Right cardiac atrium (tissue), 5 donors: ENCODE measurements at places on chromosomes 2 and 18. TPM values are rescaled to one million over a fixed set of nuclear protein-coding genes. Genes with fewer than 3 reads are reported as not detected.

DNA sequence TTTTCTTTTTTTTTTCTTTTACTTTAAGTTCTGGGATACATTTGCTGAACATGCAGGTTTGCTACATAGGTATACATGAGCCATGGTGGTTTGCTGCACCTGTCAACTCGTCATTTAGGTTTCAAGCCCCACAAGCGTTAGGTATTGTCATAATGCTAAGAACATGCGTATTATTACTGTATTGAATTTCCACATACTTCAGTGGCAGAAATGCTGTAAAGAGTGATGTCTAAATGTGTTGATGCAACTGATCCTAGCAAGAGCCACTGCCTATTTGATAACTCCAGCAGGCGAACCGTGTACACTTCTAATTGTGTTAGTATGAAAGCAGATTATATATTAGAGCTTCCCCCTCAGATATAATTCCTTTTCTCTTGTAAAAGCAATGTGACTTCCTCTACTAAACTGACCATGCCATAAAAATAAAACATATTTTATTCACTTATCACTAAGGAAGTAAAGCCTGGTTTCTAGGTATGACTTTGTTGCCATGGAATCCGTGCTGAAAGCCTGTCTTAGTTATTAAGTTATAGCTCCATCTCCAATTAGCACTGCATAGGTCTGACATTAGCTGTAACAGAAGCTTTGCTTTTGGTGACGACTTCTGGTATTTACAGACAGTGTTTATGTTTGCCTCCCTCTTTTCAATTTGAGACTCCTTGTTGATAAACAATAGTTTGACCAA is 280.0 kb downstream of the GALR1 start:
- no peak for DNase-seq

- no peak for DNase-seq
These were observed 20.1 kb downstream of the RRM2 start for GRCh38 chr2:10142640-10142965.

- DNase-seq: no peak
These were observed 36.3 kb downstream of the ACVR1 start for GRCh38 chr2:157839822-157840221.

GRCh38 chr2:197033222-197033621 is 106.7 kb upstream of the PGAP1 start:
- DNase-seq: no peak

- DNase-seq: no peak
These were observed 693 bp upstream of the LRP2 start for GRCh38 chr2:169362894-169363559.

DNA sequence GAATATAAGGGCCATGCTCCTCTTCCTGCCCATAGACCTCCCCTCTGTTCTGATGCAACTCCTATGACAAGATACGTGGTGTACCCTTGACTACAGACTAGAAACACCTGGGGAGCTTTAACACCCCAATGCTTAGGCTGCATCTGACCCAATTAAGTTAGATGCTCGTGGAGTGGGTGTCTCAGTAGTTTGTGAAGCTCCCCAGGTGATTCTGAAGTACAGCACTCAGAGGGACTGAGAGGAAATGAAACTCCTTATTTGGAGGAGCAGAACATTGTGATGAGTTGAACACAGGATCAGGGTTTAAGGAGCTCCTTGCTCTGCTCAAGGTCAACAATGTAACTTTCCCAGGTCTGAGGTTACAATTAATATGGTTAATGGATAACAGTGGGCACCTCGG is 80.3 kb upstream of the TTC39C start:
- no peak for DNase-seq

DNA sequence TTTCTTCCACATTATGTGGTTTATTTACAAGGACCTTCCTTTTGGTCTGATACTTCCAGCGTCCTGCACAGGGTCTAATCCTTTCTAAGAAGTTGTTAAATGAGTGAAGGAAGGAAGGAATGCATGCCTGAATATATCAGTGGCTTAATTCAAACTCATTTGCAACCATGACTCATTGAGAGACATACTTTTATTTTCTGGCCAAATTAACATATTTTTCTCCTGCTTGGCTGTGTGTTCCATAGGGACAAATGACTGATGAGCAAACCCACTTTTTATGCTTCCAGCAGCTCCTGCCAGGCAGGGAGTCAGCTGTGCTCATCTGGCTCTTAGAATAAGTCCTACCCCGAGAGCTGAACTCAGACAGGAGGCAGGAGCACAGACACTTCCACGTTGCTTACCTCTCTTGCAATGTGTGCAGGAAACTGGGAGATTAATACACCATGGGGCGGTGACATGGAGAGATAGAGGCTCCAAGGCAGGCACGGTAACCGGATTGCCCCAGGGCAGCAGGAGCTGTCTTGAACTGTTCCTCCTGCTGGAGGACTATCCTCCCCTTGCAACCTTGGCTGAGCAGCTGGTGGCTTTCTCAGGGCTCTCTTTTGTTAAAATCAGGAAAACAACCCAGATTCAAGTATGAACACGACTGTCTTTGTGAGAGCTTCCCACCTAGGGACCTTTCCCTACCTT is 667.5 kb upstream of the HS6ST1 start:
- DNase-seq: no peak

ALK gene
- 0.14 TPM for total RNA-seq

ITGA6 gene
- total RNA-seq: 34.3 TPM
